ENCODE measurements at places on chromosomes 11 and 22.

DNA sequence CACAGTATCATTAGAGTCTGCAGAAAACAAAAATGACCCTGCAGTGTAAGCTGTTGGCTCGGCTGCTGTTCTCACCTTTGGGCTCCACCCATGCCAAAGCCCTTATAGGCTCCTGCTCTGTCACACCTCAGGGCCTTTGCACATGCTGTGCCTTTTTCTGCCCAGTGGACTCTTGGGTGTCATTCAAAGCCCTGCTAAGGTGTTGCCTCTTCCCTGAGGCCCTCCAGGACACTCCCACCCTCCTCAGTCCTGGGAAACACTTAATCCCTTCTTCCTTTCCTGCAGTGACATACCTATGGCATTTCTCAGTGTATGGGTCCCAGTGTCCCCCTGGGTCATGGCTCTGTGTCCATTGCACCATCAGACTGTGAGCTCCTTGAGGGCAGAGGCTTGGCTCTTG is 29.1 kb upstream of the CACNG2 start:
- DNase-seq: no peak

DNA sequence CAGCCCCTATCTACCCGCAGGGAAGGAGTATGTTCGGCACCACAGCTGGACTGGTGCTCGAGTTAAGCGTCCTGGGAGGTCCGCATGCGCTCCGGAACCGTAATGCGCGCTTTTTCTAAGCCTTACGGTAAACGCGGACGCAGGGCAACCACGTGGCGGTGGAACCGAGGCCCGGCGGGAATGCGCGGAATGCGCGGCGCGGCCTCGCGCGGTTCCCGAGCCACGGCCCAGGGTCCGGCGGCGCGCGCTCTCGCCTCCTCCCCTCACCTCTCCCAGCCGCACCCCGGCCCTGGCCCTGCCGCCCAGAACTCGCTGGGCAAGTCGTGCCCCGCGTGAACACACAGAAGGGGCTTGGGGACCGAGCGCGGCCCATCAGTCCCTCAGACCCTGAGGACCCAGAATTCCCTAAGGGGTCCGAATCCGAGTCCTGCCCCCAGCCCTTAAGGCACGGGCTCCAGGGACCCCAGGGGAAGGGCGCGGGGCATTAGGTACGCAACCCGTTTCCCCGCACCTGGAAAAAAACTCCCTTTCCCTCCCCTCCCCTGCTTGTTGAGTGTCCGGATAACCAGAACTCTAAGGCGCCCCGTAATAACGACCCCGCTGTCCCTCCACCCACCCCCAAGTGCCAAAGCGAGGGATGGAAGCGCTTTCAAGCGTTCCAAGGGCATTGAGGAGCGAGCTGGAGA is 4.3 kb upstream of the CCND1 start:
- peak; percentile 94 for DNase-seq

- DNase-seq: peak; percentile 87
Observed at GRCh38 chr11:27757953-27758352, 57.7 kb upstream of the BDNF start.

DNA sequence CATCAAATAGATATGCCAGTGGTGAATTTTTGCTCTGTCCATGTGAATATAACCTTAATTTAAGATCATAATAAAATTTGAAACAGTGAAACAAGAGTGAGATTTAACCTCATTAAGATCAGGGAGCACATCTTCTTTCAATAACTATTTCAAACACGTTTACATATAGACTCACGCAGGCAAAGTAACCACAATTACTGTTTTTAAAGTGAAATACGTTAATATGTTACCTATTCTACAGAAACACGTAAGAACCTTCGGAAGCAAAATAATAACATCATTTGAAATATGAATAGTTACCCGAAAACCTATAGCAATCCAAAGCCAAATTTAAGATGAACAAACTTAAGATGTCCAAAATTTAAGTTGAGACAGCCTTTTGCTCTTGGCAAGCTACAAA is 136.2 kb upstream of the ZC3H12C start:
- DNase-seq: no peak

GRCh38 chr11:2166091-2166851 is 5.3 kb upstream of the INS start:
- DNase-seq: no peak

GRCh38 chr22:30427871-30428270 is 2.3 kb downstream of the MTFP1 start:
- no peak for DNase-seq

GRCh38 chr11:73248526-73249185 is 23.5 kb upstream of the P2RY6 start:
- DNase-seq: no peak

- DNase-seq: no peak
Observed at GRCh38 chr22:30041881-30042280, 38.4 kb upstream of the HORMAD2 start.

- DNase-seq: no peak
Observed at GRCh38 chr11:102138223-102138622, 28.0 kb downstream of the YAP1 start.

- peak; percentile 93 for DNase-seq
Observed at GRCh38 chr22:44037519-44038375, 13.6 kb downstream of the PARVB start.

- no peak for DNase-seq
Observed at GRCh38 chr11:125374398-125374797, 121.7 kb downstream of the FEZ1 start.

- DNase-seq: no peak
Observed at GRCh38 chr11:108718466-108718865, 53.6 kb downstream of the DDX10 start.

DNA sequence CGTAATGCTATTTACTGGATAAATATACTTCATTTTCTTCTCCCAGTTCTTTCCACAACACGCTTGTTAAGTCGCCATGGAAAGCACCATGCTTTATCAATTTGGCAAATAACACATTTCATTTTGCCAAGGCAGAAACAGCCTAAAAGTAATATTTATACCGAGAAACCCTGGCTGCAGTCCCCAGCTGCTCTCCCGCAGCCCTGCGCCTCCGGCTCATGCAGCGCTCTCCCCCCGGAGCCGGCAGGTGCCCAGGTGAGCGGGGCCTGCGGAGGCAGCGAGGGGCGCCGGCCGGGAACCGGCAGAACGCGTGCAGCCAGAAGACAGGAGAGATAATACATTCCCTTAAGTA is 681 bp upstream of the ARHGEF12 start:
- no peak for DNase-seq

DNA sequence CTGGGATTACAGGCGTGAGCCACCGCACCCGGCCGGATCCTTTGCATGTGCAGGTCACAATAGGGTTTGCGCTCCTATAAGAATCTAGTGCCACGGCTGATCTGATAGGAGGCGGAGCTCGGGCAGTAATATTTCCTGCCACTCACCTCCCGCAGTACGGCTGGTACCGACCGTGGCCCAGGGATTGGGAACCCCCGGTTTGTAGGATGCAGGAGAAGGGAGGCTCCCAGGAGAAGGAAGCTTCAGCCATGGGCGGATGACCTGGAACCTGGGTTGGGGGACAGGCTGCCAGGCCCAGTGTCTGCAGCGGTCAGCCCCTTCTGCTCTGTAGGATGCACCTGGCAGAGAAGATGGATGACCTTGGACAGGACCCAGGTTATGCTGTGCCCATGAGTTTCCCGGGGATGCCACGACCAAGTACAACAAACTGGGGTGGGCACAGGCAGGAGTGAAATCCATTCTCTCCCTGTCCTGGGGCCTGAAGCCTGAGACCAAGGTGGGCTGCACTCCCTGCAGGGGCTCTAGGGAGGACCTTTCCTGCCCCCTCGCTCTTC is 818.9 kb downstream of the BRD1 start:
- DNase-seq: no peak

- peak; percentile 75 for DNase-seq
Observed at GRCh38 chr11:18243783-18244362, 4.6 kb downstream of the SAA2 start.

DNA sequence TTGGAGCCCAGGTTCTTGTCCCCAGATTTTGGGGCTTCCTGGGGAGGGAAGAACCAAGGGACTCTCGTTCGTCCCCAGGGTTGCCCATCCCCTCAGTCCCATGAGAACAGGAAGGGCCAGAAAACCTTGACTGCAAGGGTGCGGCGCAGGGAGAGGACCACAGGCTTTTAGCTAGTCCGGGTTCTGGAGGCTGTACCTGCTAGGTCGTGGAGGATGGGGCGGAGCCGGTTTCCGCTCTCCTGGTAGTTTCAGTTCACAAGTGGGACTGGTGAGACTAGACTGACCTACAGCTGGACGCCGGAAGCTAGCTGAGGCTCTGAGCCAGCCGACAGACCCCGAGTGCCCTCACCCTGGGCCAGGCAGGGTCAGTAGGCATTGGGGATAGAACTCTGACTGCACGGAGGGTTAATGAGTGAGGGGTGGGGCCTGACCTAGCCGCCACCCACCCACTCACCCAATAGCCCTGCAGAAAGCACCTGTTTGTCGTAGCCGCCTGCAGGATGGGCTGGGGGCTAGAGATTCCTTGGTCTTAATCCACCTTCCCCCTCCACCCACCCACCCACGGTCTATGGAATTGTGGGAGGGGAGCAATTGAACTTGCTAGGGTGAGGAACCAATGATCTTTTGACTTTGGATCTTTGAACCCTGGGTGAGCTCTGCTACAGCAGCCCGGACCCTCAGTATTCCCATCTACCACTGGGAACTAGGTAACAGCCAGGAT is 1.5 kb downstream of the MAFF start:
- DNase-seq: no peak
